ENCODE measurements at places on chromosomes 3 and 15.

GRCh38 chr3:197953325-197953724, 3.3 kb downstream of the RPL35A start:
- DNase-seq, result no peak

- no peak for DNase-seq
Measured at GRCh38 chr3:158761350-158761749, 29.1 kb upstream of the RARRES1 start.

DNA sequence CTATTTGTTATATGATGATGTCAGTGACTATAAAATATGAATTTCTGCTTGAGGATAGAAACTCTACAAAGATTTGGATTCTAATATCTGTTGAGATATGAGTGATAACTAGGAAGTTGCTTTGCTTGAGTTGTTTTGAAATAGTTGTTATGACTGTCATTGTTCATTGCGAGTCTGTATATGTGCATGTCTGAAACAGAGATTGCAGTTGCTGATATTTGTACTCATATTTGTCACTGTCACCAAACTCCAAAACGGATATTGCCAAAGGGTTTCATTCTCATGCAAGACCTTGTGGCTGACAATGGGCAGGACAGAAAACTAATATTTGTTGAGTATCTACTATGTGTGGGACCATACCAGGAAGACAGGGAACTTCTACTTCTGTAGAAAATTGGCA, 240.2 kb downstream of the CD47 start:
- DNase-seq, result no peak

GRCh38 chr3:175260145-175260794, 401.1 kb downstream of the NAALADL2 start:
- DNase-seq, result no peak

GRCh38 chr3:120821426-120821825, 78.9 kb downstream of the GTF2E1 start:
- no peak for DNase-seq

DNA sequence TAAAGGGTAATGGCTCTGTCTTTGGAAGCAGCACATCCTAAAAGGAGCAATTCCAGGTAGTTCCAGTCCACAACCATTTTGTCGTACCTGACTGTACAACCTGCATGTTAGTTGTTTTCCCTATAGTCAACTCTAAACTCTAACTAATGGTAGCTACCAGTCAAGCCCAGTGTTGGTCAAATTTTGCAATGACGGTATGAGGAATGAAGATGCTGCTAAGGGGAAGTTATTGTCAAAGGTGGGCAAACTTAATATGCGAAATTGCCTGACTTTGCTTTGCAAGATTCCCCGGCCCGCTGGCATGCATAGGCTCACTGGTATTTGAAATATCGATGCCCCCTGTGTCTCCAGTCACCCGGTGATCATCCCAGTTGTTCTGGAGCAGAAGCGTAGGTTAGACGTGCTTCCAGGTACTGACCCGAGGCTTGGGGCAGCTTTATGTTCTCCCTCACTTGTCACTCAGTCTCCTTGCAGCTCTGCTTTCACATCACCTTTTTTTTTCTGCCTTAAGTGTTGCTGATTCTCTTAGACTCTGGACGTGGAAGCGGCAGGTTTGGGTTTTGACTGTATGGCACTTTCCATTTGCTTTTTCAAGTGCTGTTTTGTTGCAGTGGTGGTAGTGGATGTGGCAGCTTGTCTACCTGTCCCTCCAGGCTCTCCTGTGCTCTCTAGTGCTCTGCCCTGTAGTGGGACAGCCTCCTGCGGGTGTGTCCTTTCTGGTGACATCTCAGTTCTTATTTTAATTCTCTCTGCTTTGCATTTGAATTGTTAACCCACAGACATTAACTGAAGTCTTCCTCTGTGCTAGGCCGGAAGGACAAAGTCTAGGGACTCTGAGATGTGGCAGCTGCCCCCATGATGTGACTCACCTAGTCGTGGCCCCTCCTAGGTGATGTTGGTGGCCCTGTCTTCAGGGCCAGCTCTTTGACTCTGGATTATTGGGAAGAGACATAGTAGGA, 95.8 kb upstream of the UMPS start:
- no peak for DNase-seq

DNA sequence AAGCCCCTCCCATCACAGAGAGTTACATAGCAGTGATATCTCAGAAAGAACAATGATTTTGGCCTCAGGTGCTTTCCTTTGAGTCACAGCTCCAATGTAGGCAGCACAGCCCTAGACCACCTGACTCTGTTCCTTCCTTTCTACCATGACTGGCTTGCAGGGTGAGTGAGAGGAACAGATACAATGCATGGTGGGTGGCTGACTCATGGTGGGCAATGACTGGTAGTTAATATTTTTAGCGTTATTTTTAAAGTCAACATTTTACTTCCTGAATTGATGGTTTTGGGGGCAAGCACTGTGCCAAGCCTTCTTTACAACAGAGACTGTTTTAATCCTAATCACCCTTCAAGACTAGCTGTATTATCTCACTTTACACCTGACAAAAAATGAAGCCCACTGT, 32.8 kb upstream of the ST3GAL6 start:
- DNase-seq, result no peak

GRCh38 chr3:56776556-56776950, 25.2 kb downstream of the ARHGEF3 start:
- DNase-seq, result no peak

- DNase-seq, result no peak
Measured at GRCh38 chr3:25386686-25387255, 41.3 kb upstream of the RARB start.

- DNase-seq, result no peak
Measured at GRCh38 chr3:138438896-138439295, 4.5 kb downstream of the ESYT3 start.

DNA sequence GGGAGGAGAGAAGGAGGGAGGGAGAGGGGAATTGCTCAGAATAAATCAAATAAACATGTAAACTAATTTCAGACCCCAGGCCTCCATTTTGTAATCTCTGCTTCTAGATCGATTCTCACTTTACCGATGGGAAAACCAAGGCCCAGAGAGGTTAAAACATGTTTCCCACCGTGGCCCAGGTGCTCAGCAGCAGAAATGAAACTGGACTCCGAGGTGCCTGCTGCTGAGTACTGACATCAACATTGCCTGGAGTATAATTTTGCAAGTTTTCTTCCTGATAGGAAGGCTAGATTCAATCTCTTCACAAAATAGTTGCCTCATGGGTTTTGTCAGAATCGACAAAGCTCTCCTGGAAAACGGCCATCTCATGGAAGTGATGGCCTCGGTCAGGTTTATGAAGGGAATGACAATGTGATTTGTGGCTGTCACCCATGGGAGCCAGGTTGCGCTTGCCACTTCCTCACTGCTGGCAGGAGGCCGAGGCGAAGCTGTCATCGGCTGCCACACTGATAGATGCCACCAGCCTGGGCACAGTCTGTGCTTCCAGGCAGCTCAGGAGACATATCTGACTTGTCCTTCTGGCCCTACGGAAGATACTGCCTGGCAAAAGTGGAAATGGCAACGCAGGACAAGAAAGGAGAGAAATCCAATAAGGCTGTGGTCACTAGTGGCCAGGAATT, 133.1 kb upstream of the LRRN1 start:
- DNase-seq, result no peak

GRCh38 chr15:61382927-61383326, 153.8 kb upstream of the RORA start:
- no peak for DNase-seq

DNA sequence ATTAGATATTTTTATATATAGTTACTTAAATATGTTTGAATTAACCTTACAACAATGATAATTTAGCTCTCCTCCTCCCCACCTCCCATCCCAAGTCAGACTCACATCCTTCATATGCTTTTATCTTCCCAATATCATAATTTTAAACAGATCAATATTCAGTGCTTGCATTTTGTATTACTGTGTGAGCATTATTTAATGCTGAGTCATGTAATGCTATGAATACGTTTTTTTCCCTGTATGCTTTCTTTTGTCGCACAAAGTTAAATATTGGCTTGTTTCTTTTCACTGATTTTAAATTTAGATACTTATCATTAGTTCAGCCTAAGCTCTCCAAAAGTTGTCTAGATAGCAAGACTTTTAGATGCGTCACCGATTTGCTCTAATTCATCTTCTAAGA, 471.6 kb upstream of the SGO1 start:
- DNase-seq, result no peak

DNA sequence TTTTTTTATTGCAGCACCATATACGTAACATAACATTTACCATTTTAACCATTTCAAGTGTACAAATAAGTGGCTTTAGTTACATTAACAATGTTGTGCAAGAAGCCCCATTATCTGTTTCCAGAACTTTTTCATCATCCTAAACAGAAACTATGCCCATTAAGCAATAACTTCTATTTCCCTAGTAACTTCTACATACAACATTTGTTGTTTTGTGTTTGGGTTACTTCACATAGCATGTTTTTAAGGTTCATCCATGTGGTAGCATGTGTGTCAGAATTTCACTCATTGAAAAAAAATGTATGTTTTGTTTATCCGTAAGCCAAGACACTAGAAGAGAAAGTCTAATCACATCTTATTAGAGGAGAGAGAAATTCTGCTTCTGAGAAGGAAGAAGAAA, 450.5 kb upstream of the PDZRN3 start:
- DNase-seq, result no peak

GRCh38 chr3:125186261-125186787, 26.2 kb downstream of the SLC12A8 start:
- no peak for DNase-seq

DNA sequence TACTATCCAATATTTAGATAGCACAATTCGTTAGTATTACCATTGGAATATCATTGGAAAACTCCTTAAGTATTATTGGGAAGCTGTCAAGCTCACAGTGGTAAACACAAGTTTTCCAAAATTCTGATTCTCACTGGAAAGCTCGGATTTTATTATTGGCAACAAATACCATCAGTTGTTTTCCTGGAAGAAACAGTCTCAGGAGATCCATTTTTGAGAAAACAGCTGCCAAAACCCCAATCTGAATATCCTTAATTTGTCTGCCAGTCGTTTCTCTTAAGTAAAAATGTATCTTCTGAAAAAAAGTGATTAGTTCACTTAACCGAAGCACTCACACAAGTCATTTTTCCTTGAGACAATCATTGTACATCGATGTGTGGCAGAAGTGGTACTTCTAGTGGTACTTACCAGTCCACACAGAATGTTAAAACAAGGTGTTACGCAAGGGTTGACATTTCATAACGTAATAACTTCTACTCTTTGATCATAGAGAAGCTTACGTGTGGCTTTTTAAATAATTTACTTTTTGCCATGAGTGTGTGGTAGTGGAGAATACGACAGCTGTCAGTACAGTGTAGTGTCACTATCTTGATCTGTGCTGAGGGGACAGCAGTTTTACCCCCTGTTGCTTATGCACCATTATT, 74.9 kb downstream of the FAM43A start:
- DNase-seq, result no peak

DNA sequence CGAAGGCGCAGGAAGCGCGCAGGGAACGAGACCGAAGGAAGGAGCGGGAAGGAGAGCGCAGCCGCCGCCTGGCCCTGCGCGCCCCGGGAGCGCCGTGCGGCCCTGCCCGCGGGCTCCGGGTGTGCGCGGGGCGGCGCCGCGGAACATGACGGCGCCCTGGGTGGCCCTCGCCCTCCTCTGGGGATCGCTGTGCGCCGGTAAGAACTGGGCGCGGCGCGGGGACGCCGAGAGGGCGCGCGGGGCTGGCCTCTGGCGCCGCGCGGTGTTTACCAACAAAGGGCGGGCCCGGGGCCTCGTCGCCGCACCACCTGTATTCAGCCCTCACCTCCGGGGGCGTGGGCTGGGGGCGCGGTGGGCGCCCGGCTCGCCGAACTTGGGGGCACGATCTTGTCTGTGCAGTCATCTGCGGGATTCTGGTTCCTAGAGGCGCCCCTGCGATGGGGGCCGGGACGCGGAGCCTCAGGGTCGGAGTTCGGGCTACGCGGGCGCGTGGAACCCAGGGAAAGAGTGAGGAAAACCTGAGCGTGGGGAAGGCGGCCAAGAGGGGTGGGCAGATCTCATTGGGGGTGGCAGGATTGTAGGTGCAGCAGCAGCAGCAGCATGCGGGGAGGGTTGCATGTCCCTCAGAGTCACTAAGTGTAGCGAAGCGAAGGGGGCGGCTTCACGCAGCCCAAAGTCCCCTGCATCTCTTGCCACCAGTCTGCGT, 641 bp downstream of the ACVR2B start:
- DNase-seq, result no peak

- DNase-seq, result no peak
Measured at GRCh38 chr15:39587731-39588530, 7.1 kb downstream of the THBS1 start.

GRCh38 chr15:54605043-54605442, 591.7 kb downstream of the RSL24D1 start:
- no peak for DNase-seq

DNA sequence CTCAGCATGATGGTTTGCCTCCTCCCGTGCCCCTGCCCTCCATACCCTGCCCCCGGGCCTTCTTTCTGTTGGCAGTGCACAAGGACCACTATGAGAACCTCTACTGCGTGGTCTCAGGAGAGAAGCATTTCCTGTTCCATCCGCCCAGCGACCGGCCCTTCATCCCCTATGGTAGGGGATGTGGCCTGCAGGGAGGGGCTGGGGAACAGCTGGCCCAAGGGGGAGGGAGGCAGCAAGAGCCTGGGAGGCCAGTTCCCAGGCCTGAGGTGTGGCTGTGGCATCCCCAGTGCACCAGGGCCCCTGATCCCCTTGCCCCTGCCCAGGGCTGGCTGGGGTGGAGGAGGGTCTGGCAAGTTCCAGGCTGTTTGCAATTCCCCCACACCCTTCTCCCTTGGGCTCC, 2.6 kb upstream of the PLA2G4B start:
- DNase-seq, result no peak

DNA sequence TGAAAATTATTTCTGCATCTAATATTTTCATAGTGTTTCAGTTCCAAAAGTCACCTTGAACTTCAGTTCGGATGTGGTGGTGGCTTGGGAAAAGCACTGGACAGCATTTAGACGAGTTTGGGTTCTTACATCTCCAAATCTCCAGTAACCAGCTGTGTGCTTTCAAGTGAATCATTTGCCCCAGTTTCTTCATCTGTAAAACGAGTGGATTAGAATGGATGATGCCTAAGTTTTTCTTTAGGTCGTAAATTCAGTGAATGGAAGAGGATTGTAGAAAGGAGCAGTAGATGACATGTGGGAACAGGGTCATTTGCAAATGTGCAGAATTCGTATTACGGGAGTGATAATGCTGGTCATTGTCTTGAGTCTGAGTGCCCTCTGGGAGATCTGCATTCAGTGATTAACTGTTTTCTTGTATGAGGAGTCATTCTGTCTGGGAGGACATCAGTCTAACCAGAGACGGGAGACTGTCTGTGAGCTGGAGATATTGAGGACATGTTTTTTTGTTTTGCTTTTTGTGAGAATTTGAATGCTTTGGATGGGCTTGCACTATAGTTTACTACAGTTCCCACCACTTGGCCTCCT, 641.6 kb upstream of the TBL1XR1 start:
- no peak for DNase-seq

All from AG04450 (cell line).